NCI-H460 (cell line): ENCODE measurements at places on chromosomes 3 and 15.

- DNase-seq: no peak
These were observed 1.8 kb downstream of the LIMD1 start for GRCh38 chr3:45596290-45596791.

- DNase-seq: no peak
These were observed 978 bp downstream of the KCNMB2 start for GRCh38 chr3:178537122-178537705.

- peak; percentile 37 for DNase-seq
These were observed 10.7 kb downstream of the KNSTRN start for GRCh38 chr15:40392986-40393948.

- DNase-seq: no peak
These were observed 15.1 kb upstream of the XYLB start for GRCh38 chr3:38331257-38332022.

GRCh38 chr3:12574661-12575060, 17.8 kb downstream of the MKRN2 start:
- DNase-seq: no peak

GRCh38 chr3:52015438-52016228, 19.9 kb upstream of the RPL29 start:
- DNase-seq: no peak

GRCh38 chr3:18766974-18767373, 341.8 kb upstream of the SATB1 start:
- no peak for DNase-seq

- peak; percentile 70 for DNase-seq
These were observed 3.9 kb upstream of the TLE3 start for GRCh38 chr15:70101459-70102113.
